ENCODE measurements at places on chromosomes 3 and 15. TPM values are rescaled to one million over a fixed set of nuclear protein-coding genes. Genes with fewer than 3 reads are reported as not detected.
A peak's percentile ranks its signal among the peaks of the same experiment; 100 is the strongest.

Gene GOLGA8M
- not detected for total RNA-seq

Gene BCL2A1
- total RNA-seq = 8.4 TPM

Gene AAGAB
- 99.4 TPM for total RNA-seq

Gene TPRG1
- 0.54 TPM for total RNA-seq

DNA sequence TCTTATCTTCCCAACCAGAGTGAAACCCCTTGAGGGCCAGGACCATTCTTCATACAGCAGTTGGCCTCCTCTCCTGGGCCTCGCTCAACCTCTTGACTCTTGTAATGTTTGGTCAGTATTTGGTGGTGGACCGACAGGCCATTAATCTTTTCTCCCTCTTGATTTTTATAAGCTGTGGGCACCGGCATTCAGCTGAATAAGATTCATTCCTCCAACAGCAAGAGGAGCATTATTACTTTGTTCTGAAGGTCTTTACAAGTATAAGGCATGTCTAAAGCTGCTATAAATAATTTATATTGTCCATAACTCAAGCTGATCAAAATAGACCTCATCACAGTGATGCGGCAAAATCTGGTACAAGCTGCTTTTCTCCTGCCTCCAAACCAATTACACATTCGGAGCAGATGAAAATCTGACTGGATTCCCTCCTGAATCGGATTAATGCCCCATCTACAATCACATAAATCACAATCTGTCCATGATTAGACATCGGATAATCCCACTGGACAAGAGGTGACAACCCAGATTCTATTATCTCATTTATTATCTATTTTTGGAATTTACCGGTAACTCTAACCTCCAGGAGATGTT is 8.4 kb upstream of the ISL2 start:
- DNase-seq = no peak

GRCh38 chr15:87817553-87817952 is 439.0 kb downstream of the NTRK3 start:
- peak; percentile 7 for DNase-seq

DNA sequence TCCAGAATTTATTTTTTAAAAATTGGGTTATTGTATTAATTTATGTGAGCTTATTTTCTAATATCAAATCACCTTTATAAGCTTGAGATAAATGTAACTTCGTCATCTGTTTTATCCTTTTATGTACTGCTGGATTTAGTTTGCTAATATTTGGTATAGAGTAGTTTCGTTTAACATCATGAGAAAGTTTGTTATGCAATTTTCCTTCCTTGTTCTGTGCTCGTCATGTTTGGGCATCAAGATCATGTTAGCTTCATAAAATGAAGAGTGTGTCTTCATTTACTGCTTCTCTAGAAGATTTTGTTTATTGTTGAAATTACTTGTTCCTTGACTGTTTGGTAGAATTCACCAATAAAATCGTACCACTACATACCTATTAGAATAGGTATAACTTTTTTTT is 262.1 kb upstream of the SATB1 start:
- no peak for DNase-seq

- DNase-seq = no peak
Observed at GRCh38 chr15:54273928-54274327, 295.7 kb downstream of the UNC13C start.

DNA sequence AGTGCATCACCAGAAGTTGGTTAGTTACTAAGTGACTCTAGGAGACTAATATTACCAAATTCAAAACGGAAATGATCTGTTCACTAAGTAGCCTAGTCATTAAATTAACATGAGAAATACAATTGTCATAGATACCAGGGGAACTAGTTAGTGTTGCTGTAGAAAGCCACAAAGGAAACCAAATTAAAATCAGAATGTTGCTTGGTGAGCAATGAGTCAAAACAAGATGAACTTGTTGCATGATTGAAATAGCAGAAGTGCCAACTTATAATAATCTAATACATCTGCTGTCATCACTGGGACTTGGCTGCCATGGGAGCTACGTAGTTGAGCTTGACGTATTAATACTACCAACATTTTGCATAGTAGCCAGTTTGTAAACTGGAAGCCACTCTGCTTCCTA is 458.1 kb downstream of the DIPK2A start:
- DNase-seq = no peak

DNA sequence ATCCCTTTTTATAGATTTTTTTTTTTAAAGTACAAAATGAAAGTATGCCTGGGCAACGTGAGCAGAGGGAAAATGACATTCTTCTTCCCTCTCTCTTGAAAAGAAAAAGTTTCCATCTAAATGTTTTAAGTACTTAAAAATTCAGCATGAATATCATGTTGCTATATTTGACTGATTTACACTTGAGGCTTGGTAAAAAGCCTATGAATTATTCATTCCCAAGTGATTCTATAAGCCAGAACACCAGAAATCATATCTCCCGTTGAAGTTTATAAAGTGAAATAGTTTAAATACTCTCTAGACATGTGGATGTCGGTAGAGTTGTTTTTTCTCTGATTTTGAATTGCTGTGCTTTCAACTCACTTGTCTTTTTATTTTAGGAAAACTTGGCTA is 276.2 kb upstream of the RARB start:
- DNase-seq = no peak

- no peak for DNase-seq
Observed at GRCh38 chr3:85603378-85603777, 644.6 kb downstream of the CADM2 start.

GRCh38 chr3:56833022-56833421 is 31.3 kb upstream of the ARHGEF3 start:
- DNase-seq = no peak

DNA sequence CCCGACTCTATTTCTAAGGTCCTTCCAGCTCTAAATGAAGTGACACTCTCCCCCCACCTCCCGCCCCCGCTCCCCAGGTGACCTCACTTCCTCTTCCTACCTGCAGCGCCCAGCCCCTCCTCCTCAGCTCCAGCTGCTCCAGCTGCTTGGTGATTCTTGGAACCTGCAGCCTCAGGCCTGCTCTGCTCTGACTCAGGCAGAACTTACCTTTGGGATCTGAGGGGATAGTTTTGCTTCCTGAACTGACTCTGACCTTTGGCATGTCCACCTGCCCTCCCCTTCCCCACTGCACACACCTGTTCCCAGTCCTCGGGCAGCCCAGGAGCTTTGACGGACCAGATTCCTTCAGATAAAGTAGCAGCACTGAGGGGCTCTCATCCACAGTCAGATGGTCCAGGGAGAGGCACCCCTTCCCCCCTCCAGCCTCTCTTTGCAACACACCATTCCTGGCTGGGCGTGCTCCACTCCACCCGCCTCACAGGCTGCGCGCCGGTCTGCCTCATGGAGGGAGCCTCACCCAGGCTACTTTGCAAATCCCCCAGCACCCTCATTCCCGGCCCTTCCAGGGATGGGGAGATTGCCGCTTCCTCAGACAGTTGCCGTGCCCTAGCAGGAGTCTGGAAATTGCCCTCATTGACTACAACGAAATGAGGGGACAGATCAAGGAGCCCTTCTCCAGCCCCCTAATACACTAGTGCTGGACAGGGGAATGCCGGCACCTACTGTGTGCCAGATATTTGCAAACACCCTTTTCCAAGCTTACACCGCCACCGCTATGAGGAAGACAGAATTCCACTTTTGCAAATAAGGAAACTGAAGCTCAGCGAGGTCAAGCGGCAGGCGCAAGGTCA is 692 bp upstream of the C15orf39 start:
- DNase-seq = no peak

GRCh38 chr3:167487556-167487955 is 13.7 kb upstream of the SERPINI2 start:
- DNase-seq = no peak

DNA sequence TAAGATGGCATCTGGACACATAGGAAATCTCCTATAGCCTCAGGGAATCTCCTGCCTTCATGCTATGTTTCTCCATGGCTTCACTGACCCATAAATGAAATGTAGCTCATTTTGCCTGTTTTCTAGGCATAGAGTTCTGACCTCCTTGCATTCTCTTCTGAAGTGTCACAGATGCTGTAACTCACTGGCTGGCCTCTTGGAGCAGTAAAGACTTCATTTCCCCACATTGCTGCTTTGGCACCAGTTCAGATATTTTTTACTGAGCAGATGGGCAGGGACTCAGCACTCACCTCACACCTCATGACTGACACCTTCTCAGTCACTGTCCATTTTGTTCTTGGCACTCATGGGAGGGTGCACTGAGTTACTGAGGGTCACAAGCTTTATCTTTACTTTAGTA is 286.7 kb upstream of the TGFBR2 start:
- DNase-seq = peak; percentile 36

- DNase-seq = peak; percentile 3
Observed at GRCh38 chr15:83904107-83905040, 250.5 kb downstream of the ADAMTSL3 start.

- DNase-seq = no peak
Observed at GRCh38 chr3:195839260-195840010, 27.7 kb upstream of the MUC4 start.

DNA sequence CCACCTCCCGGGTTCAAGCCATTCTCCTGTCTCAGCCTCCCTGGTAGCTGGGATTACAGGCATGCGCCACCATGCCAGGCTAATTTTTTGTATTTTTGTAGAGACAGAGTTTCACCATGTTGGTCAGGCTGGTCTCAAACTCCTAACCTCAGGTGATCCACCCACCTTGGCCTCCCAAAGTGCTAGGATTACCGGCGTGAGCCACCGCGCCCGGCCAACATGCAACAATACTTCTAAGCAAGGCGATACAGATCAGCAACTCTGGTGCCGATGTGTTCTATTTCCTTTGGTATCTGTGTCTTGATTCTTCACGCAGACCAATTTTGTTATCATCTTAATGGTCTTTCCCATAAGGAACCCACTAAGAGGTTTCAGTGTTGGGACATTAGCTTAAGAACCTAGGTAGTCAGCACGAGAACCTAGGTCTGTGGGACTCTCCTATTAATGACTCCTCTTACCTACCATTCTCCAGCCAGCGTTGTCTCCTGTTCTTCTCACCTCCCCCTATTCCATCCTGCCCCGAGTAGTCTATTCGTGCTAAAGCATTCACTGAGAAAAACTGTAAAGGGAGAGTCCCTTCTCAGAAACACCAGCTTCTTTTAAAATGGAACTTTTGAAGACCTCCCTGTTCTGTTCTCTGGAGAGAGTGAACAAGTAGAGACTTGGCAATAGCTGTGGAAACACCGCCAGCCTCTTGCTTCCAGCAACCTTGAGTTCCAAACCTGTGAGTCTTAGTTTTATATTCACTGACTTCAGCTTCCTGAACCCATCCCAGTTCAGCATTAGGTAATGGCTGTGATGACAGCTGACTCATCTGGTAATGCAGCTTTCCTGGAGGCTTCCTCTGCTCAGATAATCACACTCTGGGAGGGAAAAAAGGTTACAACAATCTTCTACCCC is 61.2 kb downstream of the TSC22D2 start:
- peak; percentile 95 for DNase-seq

DNA sequence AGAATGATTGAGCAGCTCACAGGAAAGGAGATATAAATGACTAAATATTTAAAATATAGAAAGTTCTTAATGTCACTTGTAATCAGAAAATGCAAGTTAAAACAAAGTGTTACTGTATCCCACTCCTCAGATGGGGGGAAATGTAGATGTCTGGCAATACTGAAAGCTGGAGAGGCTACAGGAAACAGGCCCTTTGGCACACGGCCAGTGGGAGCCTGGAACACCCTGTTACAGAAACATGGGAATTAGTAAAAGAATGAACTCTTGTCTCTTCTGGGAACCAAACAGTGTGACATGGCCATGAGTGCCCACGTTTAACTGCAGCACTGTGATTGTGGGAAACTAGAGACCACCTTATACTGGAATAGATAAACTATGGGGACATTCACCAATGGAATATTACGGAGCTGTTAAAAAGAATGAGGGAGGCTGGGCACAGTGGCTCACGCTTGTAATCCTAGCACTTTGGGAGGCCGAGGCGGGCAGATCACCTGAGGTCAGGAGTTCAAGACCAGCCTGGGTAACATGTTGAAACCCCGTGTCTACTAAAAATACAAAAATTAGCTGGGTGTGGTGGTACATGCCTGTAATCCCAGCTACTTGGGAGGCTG is 50.2 kb downstream of the CDCP1 start:
- DNase-seq = no peak

DNA sequence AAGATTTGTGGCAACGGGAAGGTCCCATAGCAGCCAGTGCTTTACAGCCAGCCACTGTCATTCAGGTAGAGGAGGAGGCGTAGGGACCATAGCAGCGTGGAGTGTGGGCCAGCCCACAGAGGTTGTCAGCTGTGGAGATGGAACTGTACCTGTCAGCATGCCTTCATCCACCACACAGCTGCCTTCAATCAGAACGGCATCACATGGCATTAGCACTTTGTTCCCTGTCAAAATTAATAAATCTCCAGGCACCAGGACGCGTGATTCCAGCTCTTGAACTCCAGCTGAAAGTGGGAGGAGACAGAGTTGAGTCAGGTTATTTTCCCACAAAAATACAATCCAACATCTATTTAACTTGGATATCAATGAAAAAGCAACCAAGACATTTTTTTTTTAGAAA is 84.0 kb downstream of the ATP13A4 start:
- no peak for DNase-seq

DNA sequence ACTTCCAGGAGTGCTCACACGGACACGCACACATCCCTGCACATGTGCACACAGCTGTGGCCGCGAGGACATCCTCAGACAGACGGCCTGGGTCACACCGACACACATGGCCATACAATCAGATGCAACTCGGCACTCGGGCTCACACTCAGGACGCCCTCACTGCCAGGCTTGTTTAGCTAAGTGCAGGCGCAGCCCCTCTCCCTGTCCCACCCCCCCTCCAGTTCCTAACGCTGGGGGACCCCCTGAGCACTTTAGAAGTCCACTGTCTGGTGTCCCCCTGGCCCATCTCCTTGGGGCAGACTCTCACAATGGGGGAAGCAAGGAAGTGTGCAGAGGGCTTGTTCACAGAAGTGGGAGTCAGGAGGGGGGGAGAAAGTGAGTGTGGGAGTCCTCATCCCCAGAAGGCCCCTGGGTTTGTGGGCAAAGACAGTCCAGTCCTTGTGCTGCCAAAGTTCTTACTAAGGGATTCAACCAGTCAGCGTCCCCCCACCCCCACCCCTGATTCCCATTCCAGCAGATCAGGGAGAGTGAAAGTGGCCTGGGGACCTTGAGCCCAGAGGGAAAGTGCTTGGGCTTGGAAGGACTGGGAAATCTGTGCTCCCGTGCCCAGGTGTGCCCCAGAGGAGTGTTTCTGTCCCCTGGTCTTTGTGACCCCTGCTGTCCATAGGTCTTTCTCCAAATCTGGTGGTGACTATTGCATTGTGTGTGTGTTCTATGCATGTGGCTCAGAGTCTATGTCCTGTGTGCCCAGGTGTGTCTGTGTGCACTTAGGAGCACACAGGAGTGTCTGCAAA is 767 bp upstream of the GATA2 start:
- no peak for DNase-seq
